ENCODE measurements at places on chromosomes 3 and 15.

GRCh38 chr3:72818092-72818773, 30.0 kb downstream of the SHQ1 start:
- no peak for DNase-seq

DNA sequence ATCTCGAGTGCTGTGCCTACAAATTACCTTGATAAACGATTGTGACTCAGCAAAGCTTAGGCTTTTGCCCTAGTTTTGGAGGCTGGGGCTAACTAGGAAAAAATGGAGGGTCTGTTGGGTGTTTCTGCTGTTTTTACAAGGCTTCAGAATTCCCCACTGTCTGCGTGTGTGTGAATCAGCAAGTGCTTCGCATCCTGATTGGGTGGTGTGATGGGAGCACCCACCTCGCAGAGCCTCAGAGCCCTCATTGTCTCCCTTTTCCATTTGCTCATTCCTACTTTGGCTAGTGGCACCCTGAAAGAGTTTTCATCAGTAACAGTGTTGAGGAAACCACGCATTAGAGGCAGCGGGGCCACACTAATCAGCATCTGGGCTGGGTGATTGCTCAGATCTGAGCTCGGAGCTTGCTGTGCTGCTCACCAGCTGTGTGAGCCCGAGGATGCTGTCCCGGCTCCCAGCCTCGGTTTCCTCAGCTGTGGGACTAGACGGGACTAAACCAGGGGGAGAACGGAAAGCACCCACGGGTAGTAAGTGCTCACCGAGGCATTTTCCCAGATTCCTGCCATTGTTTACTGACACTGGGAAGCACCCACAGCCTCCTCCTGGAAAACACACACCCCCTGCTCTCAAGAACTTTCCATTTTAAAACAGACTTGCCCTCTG, 40.6 kb downstream of the GOLGA8S start:
- DNase-seq: no peak

DNA sequence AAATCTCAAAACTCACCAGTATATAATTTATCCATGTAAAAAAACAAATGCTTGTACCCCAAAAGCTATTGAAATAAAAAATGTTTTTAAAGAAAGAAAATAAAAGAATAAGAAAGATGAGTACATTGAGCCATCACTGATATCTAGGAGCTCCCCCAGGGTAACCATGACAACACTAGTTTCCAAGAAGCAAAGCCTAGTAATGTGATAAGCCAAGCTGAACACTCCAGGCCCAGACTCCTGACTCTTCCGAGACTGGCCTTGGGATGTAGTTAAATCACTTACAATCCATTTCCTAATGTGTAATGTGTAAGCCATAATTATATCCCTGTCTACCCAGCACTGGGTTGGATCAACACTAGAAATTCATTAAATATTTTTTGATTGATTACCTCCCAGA, 21.1 kb upstream of the ATP8B4 start:
- no peak for DNase-seq

- no peak for DNase-seq
Observed at GRCh38 chr3:52986049-52986448, 59.8 kb downstream of the SFMBT1 start.

GRCh38 chr3:51340013-51340829, 44.9 kb upstream of the MANF start:
- DNase-seq: no peak

DNA sequence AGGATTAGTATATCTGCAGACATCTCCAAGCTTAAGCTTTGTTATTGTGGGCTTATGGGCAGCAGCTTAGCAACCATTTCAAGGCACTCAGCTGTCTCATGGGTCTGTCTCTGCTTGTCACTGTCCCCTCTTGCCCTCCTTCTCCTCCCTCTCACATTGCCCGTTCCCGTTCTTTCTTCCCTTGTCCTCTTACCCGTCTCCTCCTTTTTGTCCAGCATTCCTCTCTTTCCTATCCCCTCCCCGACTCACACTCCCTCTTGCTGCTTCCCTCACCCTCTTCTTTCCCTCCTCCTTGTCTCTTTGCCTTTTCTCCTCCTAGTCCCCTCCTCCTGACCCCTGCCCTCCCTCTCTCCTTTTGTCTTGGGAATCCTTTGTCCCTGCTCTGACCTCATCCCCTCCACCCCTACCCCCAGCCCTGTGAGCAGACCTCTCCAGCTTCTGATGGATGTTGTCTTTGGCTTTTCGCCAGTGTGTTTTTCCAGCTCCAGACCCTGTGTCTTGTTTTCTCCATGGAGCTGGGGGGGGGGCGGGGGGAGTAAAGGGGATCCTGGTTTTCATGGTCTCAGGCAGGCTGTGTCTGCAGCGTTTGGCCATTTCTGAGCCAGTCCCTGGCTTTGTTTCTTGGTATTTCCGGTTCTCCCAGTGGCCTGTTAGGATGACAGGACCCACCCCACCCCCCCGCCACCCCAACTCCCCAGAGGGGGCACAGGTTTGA, 47.9 kb upstream of the TRAK1 start:
- DNase-seq: no peak

GRCh38 chr3:117019082-117019713, 309.6 kb downstream of the TUSC7 start:
- DNase-seq: peak; percentile 21
